ENCODE measurements at places on chromosomes 3 and 15.
A peak's percentile ranks its signal among the peaks of the same experiment; 100 is the strongest.

DNA sequence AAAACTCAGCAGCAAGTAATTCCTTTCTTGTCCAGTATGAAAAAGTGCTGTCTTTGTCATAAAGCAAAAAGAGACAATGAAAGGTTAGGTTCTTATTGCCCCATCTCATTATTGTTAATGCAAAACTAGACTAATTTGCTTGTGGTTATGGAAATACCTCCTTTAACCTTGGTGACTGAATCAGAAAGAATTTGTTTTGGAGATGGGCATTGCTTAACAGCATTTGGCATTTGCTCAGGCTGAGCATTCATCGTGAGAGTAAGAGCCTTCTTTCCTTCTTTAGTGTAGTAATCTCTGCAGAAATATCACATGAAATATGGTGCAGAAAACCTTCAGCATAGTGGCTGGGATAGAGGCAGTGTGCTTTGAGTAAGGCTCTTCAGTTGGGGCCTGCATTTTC, 103.1 kb downstream of the CNTN6 start:
- DNase-seq: no peak

GRCh38 chr3:9778143-9779074, 8.7 kb upstream of the CAMK1 start:
- no peak for DNase-seq

DNA sequence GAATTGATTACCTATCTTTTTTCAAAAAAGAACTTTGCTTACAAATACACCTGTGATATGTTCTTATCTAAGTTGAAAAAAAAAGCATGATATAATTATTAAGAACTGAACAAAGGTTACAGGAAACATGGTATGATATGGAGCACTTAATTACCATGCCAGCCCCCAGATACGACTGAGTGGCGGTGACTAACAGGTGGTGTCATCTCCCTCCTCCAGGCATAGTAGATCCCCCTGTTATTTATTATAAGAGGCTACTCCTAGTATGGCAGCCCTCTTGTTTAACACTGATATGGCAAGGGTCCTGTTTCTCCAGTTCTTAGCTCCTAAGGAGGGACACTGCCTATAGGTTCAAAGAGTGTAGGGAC, 31.0 kb upstream of the TM4SF4 start:
- no peak for DNase-seq

DNA sequence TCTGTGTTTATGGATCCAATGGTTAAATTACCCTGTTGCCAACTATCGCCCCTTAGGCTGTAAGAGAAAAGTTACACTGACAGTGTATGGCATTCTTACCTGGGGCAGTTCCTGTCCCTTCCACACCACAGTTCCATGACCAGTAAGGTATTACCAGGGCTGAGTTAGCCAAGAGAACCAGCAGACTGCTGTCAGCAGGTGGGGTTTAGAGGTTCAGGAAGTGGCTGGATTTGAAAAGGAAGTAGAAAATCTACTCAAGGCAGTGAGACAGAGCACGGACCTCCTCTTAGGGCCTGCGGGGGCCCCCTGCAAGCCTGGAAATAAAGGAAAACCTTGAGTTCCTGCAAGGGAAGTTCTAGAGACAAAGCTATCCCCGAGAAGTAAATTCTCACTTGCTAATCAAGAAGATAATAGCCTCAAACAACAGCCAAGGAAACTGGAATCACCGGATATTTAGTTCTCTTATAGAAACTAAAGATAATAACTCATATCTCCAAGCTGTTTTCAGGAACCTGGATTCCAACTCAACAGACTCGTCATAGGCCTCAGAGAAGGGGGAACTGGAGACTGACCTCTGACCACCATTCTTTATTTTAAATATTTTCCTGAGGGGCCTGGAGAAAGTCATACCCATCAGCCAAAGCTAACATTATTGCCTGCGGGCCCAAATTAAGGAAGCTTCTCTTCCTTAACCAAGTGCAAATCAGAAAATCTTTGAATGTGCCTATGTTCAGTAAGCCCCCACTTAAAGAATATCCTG, 161.7 kb downstream of the ANXA2 start:
- DNase-seq: no peak

DNA sequence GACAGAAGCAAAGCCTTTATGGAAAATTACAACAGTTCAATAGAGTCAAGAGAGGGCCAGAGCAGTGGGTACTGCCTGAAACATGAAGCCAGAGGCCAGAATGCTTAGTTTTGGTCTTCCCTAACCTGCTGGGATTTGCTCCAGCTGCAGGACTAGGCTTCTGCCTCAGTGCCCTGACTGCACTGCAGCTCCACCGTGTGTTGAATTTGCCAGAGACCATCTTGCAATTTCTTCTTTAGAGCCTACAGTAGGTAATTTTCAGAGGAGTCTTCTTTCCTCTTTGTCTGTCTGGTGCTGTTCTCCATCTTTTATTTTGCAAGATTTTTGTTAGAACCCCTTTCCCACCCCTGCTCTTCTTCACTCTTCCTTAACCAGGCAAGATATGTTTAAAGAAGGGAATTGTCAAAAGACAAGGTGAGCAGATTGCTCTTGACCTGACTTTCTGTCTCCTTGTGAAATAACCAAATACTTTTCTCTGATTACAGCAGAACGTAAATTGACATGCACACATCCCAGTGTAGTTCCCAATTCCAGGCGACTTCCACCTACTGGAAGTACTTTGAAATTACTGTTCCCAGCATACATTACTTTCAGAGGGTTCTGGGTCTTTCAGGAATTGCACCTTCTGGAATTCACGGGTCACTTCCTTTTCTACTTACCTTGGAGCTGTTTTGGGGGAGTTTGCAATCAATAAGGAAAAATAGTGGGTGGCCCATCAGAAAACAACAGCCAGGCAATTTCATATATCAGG, 161.2 kb downstream of the MINAR1 start:
- no peak for DNase-seq

DNA sequence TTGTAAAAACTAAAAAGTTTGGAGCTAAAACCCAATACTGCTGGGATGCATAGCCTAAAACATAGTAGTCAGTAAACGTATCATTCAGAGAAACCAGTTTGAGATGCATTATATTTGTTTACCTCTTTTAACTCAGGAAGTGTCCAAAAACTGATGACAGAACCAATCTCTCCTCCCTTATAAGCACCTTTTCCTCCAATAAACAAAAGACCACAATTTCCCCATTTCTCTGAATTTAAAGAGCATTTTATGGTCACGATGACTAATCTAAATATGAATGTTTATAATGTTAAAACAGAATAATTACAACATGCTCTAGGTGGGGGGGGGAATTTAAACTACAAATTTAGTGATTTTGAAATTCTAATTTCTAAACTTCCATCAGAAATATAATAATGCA, 58.5 kb downstream of the CEP63 start:
- no peak for DNase-seq

DNA sequence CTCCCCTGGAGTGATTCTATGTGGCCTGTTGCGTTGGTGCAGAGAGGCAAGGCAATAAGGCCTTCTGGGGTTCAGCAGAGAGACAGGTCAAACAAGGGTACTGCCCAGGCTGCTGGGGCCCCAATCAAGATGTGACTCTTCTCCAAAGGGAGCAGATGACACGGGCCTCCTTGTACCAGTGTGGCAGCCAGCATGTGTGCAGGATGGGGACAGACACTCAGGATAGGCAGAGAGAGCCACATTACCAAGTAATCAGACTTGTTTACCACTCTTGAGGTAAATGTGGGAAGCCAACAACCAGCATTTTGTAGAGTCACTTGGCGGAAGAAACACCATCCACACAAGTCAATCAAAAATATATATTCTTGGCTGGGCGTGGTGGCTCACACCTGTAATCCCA, 95.3 kb upstream of the DLG1 start:
- DNase-seq: no peak

GRCh38 chr3:70726961-70727360, 414.5 kb upstream of the MDFIC2 start:
- DNase-seq: no peak

GRCh38 chr3:9422712-9423424, 25.5 kb downstream of the SETD5 start:
- DNase-seq: peak; percentile 68

DNA sequence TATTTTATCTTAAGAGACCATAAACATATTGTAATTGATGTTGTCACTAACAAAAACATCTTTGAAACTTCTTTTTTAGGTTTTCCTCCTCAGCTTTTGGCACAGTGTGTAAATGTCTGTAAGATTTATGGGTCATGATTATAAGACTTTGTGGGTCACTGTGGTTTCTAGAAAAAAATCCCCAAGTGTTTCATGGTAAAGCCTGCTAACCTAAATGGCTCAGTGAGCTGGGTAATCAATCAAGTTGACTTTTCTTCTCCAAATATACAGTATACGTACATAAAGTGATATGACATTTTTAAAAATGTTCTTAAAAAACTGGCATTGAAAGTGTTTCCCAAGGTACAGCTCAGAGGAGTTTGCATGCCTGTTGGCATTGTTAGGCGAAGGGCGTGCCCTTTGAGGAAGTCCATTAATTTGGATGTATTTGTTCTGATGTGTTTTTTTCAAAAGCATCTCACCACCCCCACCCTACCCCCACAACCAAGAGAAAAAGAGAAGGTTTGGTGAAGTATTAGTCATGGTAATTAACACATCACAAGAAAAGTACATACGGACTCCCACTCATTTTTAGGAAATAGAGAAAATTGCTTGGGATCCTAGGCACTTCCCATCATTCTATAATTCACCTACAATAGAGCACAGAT, 385.4 kb upstream of the LRRC3B start:
- no peak for DNase-seq

DNA sequence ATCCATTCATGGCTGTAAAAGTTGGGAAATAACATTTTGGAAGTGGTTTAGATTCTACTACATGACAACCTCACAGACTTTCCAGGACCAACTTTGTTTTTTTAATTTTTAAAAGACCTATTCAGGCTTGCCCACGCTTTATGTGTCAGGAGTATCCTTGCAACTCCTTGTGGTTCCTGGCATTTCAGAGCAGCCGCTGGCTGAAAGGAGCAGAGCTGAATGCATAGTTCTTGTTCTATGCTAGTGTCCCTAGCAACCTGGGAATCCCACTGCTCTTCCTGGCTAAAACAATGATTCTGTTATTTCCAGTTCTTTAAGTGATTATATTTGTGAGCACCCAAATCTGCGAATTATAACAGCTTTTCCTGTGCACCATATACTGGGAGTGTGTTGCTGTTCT, 34.9 kb downstream of the CP start:
- no peak for DNase-seq

GRCh38 chr15:63260791-63261190, 16.6 kb upstream of the APH1B start:
- DNase-seq: no peak

- no peak for DNase-seq
Observed at GRCh38 chr15:70037292-70037640, 60.5 kb downstream of the TLE3 start.

DNA sequence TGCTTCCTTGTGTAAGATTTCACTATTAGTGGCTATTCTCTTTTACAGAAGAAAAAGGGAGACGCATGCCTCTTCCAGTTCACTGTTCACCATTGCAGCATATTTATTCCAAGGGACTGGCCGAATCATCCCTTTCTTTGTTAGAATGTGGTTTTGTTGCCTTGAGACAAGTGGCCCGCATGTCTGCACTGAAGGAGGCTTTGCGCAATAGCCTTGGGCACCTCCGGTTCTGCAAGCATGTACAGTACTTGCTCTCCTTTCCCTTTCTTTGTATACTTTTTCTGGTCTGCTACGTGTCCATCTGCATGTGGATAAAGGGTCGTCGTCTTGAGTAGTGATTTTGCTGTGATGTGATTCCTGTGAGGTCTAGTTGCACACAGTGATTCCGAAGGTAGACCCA, 43.0 kb downstream of the FLNB start:
- no peak for DNase-seq

- DNase-seq: no peak
Observed at GRCh38 chr3:56819016-56819809, 17.5 kb upstream of the ARHGEF3 start.

- DNase-seq: no peak
Observed at GRCh38 chr3:101466465-101467309, 46.3 kb downstream of the SENP7 start.

DNA sequence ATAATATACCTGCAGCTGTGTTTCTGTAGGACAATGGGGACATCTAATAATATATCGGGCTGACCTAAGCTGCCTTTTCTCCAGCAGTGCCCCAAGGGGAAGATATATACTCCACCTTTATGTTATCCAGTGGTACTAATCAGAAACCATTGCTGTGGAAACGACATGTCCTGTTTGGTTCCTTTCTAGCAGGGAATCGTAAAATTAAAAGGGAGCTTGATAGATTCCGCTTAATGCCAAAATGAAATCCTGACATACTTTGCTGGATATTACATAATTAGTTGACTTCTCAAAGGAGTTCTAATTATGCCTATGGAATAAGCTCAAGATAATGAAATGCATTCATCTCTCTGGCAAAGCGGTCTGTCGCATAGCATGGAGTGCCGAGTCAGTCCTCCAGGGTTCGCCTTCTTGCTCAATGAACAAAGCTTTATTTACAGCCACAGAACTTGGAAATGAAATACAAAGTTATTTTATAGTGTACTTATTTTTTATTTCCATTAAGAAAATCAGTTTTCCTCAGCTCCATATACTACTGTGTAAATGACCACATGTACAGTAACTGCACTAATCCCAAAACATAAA, 262.8 kb downstream of the LRTM1 start:
- DNase-seq: no peak

DNA sequence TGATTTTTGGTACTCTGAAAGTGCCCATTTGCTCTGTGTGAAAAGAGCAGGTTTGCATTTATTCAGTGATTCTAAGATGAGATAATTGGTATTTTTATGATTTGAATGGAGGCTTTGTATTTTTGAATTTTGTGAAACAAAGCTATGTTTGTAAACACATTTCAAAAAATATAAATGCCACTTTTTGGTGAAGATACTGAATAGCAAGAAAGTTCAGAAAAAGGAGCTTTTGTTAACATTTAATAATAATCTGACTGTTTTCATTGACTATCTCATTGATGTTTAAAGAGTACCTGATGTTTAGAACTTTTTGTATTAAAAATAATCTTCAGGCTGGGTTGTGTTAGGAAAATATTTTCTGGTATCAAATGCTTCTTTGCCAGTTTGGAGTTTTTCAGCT, 23.7 kb downstream of the TCF12 start:
- DNase-seq: no peak

DNA sequence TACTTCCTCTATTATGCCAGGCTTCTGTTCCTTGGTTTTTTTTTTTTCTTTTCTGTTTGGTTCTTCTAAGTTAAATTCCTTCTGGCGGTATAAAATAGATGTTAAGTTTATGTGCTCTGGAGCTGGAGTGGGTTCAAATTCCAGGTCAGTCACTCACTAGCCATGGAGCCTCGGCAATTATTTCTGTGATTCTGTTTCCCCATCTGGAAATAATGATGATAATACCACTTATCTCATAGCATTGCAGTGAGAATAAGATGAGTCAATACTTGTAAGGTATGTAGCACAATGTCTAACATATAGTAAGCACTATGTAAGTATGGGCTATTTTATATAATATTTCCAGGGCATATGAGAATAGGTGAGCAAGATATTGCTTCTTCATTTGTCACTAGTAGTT, 33.2 kb upstream of the ZDHHC23 start:
- no peak for DNase-seq

DNA sequence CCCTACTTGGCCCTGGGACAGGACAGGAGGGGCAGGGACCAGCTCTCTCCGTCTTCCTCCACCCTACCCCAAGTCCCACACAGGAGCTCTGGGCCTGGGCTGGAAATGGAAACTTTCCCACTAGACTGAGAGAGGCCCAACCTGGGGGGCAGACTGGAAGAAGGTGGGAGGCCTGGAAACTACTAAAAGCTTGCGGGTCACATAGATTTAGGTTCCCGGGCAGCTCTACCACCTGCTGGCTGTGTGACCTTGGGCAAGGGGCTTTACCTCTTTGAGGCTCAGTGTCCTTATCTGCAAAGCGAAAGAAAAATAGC, 49.9 kb upstream of the CCDC174 start:
- DNase-seq: no peak

GRCh38 chr3:191518861-191519260, 57.9 kb downstream of the PYDC2 start:
- no peak for DNase-seq
